ENCODE measurements at places on chromosomes 1 and 21. TPM values are rescaled to one million over a fixed set of nuclear protein-coding genes. Genes with fewer than 3 reads are reported as not detected.

DNA sequence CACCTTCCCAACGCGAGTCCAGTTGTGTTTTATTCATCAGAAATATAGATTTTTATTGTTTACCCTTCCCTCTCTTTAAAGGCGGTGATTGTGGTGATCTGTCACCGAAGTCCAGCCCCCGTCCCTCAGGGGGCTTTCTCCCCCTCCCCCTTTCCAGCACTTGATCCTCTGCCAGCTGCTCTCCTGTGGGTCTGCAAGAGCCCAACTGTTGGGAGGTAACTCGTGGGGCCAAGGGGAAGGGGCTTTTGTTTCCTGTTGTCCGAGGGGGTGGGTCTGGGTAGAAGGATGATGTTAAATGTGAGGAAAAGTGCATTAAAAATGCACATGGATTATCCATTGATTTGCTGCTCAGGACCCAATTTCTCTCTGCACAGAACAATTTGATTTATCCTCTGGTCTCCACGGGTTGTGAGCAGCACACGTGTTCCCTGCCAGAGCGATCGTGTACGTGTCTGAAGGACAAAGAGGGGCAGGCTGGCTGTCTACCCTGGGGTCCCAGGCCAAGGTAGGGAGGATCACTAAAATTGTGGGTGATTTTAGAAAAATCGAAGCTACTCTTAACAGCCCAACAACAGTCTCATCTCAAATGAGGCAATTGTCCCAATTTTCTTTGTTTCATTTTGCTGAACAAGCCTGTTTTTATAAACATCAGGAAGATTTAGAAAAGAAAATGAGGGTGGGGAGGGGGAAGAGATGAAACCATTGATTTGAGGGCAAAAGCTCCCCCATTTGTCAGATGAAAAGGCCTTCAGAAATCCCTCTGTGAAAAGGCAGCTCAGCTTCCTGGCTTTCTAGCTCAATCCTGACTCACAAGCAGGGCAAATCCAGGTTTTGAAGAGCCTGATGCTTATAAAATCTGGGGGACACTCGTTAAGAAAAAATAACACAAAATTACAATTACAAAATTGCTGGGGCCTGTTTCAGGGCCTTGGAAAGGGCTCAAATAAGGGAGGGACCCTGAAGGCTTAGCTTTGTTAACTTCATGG lies 176.2 kb downstream of the RHOU start:
- DNase-seq = no peak

CCDC28B gene
- total RNA-seq = 68.7 TPM

DNA sequence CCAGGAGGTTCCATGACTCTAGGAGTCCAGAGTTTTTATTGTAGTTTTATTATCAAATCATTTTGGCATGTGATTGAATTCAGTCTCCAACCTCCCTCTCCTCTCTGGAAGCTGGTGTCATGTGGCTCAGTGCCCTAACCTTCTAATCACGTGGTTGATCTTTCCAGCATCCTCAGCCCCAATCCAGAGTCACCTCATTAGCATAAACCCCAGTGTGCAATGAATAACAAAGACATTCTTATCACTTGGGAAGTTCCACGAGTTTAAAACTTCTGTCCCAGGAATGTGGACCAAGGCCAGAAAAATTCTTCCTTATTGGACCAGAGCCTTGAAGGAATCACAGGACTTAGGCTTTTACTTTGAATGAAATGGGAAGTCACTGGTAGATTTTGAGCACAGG lies 52.2 kb downstream of the KIRREL1 start:
- DNase-seq = peak; percentile 90

DNA sequence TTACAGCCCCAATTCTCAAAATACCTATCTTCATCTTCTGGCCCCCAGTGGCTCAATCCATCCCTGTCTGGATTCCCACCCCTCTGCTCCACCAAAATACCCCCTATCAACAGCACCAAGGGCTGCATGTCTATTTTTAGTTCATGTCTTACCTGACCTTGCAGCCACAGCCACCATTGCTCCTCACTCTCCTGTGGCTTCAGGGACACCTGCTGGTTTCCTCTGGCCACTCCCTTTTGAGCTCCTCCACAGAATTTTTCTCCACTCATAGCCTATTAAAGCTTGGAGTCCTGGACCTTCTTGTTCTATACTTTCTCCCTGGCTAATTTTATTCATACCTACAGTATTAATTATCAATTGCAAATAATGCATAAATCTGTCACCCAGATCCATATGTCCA lies 125.3 kb upstream of the NGF start:
- DNase-seq = peak; percentile 38

GRCh38 chr1:27448982-27449381 lies 41.0 kb downstream of the WASF2 start:
- no peak for DNase-seq

DNA sequence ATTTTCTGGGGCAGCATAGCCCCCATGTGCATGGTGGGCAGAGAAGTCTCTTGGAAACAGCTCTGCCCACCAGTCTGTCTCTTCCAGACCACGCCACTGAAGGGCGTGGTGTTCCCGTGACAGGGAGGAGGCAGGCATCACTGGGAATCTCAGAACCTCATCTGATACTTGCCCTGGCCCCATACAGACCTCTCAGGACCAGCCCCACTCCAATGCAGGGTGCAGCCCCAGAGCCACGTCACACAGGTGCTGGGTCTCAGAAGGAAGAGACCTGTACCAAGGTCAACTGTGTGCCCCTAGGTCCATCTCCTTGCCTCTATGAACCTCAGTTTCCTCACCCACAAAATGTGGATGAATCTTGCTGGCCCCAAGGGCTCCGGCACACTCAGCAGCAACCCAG lies 7.3 kb downstream of the RAP1GAP start:
- no peak for DNase-seq

DNA sequence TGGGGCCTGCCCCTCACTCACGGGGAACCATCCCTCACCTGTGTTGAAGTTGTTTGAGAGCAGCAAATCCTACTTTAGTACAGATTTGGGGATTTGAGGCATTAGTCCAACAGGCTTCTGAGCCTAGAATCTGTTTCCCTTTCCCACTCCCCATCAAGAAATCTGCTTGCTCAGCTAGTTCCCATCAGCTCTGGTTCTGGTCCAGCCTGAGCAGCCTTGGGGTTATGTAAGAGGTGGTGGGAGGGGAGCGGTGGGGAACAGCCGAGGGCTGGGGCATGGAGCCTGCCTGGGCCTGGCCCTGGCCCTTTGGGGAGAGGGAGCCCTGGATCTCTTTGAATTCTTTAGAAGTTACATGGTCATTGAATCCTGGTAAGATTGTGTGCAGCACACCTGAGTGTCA lies 4.1 kb downstream of the GSTM5 start:
- DNase-seq = no peak

STYXL2 gene
- total RNA-seq = 52.1 TPM

- no peak for DNase-seq
Measured at GRCh38 chr1:161390559-161390858, 22.8 kb upstream of the CFAP126 start.

DMBX1 gene
- not detected for total RNA-seq

CFHR3 gene
- total RNA-seq = 0.07 TPM

DNA sequence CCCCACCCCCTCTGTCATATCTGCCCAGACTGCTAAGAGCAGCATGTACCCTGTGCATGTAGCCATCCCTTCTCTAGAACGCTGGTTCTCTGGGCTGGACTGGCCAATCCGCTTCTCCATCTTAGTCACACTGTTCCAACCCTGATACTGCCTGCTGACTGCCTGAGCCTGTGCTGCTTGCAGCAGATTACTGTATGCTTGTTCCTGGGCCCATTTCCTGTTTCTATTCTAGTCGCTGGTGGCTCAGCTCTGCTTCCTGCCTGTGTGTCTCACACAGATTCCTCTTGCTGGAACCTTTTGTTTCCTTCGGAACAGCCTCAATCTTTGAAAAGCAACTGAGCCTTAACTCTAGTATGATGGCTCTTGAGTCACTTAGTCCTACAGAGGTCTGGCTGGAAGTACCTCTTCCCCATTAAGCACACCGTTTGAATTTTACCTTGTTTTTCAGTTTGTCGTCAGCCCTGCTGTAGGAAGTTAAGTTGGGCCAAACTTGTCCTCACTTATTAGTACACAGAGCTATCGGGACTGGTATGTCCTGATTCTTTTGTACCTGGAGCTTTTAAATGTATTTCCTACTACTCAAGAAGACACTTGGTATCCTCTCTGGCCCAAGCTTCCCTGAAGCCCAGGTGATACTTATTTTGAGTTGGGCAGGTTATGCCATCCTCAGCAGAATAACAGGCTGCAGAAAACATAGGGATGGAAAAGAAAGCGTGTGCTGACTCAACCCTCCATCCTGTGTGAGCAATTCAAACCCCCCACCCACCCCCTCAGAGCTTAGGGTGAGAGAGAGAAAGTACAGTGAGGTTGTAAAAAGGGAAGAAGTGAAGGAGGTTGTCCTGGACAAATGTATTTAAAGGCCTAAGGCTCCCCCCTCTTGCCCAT lies 43.4 kb upstream of the PIGV start:
- peak; percentile 91 for DNase-seq

DNA sequence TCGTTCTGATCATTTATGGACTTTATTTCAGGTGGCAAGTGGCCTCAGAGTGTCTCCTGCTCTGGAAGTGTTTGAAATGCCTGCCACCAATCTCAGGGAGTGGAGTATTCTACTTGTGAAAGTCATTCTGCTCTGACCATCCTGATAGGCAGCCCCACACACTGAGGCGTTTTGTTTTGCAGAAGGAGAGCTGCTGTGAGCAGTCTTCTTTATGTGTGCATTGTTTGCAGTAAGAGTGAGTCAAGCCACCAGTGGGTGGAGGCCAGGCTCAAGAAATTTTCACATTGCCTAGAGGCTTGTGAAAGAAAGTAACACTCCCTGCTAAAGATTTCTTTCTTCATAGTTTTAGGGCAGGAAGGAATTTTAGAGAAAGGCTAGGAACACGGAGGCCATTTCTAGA lies 204.4 kb downstream of the SLC35F3 start:
- DNase-seq = peak; percentile 4

DNA sequence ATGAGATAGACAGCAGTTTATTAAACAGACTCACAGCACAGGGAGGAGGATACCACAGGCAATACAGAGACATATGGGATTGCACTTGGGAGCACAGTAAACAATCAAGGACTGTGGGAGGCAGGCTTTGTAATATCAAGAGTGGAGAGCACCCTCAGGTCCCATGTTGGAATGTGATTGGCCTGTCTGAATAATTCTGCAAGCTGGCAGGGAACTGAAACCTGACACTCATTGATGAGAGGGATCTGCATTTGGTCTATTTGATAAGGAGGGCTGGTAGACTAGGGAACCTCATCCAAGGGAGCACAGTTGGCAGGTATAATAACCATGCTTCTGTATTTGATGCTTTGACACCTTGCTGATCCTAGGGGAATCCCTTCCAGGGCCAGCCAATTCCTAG lies 69.9 kb upstream of the PRMT6 start:
- DNase-seq = no peak

DNA sequence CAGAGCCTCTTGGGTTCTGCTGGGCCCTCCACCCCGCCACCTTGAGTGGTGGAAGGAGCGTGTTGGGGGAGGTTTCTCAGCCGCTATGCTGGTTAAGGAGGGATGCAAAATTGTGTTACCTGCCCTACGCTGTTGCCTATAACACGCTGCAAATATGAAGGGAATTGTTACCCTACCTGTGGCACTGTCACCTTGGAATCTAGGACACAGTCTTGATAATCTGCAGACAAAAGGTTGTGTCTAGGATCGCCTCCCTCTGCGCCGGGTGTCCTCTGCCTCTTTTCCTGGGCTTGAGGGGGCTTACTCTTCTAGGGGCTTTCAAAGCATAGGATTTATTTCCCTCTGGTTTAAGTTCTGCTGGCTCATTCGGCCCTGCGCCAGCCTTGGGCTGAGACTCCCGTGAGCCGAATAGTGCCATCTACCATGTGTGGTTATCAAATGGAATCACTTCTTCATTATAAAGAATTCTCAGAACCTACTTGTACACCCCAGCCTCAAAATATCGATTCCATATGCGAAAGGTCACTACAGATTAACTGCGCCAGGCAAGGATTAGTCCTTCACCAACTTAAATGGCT lies 697 bp downstream of the SLC22A15 start:
- no peak for DNase-seq

ALG14 gene
- 4.1 TPM for total RNA-seq

GRCh38 chr1:42240966-42241755 lies 76.6 kb upstream of the GUCA2A start:
- no peak for DNase-seq

DNA sequence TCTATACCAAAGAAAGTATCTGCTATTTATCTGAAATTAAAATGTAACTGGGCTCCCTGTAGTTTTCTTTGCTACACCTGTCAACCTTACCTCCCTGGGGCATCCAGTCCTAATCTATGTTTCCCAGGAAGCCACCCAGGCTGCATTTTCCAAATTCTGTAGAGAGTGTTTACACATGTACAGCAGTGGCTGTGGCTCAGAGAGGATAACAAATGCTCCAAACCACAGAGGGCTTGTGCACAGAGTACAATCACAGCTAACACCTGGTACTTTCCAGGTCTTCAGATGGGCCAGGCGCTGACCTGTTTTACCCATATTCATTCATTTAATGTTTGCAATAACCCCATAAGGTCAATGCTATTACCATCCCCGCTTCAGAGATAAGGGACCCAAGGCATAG lies 146.5 kb upstream of the TNR start:
- no peak for DNase-seq

DNA sequence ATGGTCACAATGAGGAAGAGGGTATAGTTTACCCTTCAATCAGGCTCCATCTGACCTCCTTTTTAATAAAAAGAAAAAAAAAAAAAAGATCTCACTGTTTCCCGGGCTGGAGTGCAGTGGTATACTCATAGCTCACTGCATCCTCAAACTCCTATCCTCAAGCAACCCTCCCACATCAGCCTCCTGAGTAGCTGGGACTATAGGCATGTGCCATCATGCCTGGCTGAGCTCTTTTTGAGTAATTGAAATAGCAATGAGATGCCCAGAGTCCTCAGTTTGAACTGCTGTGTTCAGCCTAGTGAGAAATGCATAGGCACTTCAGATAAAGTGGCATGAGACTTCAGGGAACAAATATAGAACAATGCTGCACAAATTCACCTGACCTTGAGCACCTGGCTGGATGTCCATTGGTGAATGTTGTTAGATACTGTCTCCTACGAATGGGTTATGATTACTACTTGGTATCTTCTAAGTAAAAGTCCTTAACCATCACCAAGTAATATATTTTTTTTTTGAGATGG lies 67.6 kb downstream of the NR5A2 start:
- peak; percentile 7 for DNase-seq

ALPL gene
- 0.67 TPM for total RNA-seq

MSH4 gene
- total RNA-seq = 0.11 TPM

GRCh38 chr1:232797856-232798510 lies 7.2 kb upstream of the MAP10 start:
- peak; percentile 9 for DNase-seq

OSCP1 gene
- total RNA-seq = 16.9 TPM

DNA sequence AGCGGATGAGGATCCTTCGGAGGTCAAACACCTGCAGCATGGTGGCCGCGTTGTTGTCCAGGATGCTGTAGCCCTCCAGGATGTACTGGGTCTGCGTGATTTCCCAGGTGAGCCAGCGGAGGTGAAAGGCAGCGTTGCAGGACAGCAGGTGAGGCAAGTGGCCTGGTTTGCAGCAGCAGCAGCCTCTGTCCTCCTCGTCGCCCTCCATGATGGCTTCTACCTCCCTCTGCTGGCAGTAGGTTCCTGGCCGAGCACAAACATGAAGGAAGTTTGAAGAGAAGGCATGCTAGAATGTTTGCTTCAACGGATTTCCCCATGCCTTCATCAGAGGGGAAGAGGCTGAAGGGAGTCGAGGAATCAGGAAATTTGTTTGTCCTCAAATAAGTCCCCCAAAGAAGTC lies 74.7 kb downstream of the NTPCR start:
- DNase-seq = peak; percentile 76

- no peak for DNase-seq
Measured at GRCh38 chr1:190667914-190668313, 190.2 kb upstream of the BRINP3 start.
